ENCODE measurements at places on chromosomes 16 and 17.
A peak's percentile ranks its signal among the peaks of the same experiment; 100 is the strongest.

- DNase-seq = no peak
These were observed 11.0 kb downstream of the NATD1 start for GRCh38 chr17:21242026-21242697.

- no peak for DNase-seq
These were observed 52.6 kb downstream of the COX10 start for GRCh38 chr17:14121952-14122351.

- no peak for DNase-seq
These were observed 6.4 kb downstream of the CYB561 start for GRCh38 chr17:63439687-63440086.

- no peak for DNase-seq
These were observed 1406.0 kb upstream of the CDH8 start for GRCh38 chr16:63442246-63442645.

GRCh38 chr16:20806168-20807050 lies at the start of the genes ERI2 and REXO5:
ERI2 (minus strand) TSS chr16:20806472; CDS start chr16:20806430, 42 bp downstream.
REXO5 (plus strand) TSS chr16:20806527; CDS start chr16:20806954, 427 bp downstream.
- peak; percentile 66 for DNase-seq

Measured in HuH-7.5 (cell line).